ENCODE measurements at places on chromosomes 16 and 17.

GRCh38 chr17:50218071-50218759 lies 16.8 kb upstream of the COL1A1 start:
- no peak for DNase-seq

DNA sequence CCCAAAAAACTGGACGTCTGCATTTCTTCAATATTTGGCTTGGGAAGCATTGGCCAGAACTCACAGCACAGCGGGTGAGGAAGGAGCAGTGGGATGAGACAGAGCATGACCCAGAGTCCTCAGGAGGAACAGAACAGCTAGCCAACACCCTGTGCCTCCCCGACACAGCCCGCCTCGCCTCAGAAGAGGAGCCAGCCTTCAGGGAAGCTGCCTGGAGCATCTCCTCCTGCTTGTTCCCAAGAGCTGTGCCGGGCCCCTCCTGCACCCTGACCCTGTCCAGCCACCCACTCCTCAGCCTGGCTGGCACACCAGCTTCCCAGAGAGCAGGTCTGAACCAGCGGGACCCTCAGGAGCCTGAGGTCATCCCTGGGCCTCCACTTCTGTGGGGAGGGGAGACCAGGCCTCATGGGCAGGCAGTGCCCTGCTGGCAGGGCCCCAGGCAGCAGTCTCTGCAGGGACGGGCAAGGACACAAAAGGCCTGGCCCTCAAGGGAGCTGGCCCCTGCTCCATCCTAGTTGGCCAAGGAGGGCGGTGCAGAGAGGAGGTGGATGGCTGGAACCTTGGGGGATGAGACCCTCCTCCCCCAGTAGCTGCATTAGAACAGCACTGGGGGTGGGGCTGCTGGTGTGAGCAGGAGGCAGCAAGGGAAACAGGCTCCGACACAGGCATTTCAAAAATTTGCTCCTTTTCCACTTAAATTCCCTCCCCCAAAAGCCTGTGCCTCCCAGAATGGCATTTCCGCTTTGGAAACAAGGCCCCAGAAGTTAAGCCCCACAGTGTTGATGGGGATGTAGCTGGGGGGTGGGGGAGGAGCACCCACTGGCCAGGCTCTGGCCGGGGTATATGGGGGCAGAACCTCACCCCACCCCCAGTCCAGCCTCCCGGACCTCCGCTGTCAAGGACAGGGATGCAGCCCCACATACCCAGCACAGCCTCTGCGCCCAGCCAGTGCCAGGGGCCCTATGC lies 1.8 kb upstream of the BCAR1 start:
- DNase-seq = no peak

GRCh38 chr16:57745768-57746167 lies 10.2 kb downstream of the KATNB1 start:
- DNase-seq = no peak

- DNase-seq = no peak
Observed at GRCh38 chr17:83062818-83063671, 16.4 kb upstream of the METRNL start.

- DNase-seq = no peak
Observed at GRCh38 chr17:13244513-13244912, 226.7 kb upstream of the ELAC2 start.

DNA sequence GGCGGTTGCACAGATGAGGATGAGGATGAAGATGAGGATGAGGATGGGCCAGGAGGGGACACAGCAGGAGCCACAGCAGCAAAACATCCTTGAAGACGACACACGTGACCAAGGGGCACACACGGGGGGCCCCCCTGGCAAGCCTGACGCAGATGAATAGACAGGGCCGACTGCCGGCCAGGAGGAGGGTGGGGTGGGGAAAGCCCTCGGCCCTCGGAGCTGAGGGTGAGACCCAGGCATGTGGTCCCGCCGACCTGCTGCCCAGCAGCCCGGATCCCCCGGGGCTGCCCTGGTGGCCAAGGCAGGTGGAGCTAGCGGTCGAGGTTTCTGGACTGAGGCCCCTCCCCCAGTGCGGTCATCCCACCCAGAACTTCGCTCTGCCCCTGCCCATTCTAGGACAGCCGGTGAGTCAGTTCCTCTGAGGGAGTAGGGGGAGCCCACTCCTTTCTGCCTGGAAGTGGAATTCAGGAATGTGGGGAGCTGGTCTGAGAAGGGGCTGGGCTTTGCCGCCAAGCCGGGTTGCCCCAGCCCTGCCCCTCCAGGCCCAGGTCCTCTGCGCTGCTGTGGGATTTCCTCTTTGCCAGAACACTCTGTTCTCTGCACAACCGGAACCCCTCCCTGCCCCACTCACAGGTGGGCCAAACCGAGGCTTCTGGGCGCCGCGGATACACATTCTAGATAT lies 9.9 kb downstream of the CYGB start:
- no peak for DNase-seq

DNA sequence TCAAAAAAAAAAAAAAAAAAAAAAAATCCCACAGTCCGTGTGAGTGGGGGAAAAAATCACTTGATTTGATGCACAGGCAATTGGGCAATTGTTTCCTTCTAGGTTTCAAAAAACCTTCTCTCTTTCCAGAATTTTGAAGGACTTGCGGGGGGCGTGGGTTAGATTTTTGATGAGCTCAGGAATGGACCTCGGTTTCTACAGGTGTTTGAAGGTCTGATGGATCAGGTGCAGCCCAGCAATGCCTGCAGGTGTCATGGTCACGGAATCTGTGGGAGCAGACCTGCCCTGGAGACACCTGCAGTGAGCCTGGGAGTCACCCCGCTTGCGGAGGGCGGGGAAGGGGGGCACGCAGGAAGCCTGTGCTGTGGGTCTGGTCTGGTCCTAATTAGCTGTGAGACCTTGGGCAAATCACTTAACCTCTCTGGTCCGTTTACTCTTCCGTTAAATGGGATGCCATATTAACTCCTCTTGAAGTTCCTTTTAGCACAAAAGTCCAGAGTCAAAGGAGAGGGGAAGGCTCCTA lies 174.2 kb downstream of the IRF8 start:
- no peak for DNase-seq

- DNase-seq = no peak
Observed at GRCh38 chr17:74861662-74862107, 2.0 kb upstream of the GRIN2C start.

DNA sequence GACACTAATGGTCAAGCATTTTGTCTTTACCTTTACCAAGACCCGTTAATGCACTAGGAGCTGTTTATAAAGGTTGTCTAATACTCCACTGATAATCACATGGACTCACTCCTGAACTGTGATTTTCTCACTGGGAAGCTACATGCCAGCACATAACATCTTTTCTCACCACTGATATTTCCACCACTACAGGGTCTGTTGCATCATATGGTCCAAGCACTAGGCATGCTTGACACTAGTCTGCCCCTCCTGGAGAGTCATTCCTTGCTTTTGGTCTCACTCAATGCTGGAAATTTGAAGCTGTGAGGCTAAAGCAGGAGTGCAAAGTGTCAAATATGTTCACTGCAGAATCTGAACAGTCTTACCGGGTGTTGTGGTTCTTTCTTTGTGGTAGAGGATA lies 1576.8 kb downstream of the CDH8 start:
- DNase-seq = no peak

GRCh38 chr16:75181630-75182029 lies 25.3 kb downstream of the CTRB2 start:
- DNase-seq = no peak

DNA sequence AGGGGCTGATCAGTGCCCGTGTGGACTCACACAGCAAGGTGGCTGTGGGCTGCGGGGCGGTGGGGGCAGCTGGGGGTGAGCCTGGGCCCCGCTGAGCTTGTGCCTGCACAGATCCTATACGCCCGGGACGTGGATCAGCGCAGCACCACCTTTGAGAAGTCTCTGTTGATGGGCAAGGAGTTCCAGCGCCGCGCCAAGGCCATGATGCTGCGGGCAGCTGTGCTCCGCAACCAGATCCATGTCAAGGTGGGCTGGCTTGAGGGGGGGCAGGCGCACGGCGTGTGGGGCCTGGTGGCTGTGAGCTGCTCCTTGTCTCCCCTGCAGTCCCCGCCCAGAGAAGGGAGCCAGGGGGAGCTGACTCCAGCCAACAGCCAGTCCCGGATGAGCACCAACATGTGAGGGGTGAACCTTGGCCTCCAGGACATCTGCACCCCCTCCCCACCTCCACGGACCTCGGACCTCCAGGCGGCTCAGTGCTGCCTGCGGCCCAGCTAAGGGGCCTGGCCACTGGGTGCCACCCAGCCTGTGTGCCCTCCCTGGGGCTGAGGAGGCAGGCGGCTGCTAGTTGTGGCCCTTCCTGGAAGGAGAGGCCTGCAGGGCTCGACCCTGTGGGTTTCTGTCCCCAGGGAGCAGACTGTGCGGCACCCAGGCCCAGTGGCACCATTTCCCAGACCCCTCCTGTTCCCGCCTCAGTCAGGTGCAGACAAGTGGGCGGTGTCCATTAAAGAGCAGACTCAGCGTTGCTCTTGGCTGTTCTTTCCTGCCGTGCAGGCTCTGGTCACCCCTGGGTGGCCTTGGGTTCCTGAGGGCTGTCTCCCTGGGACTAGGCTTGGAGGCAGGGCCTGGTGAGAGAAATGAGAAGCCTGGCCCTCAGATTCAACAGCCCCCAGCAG lies 5.3 kb downstream of the GPS1 start:
- no peak for DNase-seq

DNA sequence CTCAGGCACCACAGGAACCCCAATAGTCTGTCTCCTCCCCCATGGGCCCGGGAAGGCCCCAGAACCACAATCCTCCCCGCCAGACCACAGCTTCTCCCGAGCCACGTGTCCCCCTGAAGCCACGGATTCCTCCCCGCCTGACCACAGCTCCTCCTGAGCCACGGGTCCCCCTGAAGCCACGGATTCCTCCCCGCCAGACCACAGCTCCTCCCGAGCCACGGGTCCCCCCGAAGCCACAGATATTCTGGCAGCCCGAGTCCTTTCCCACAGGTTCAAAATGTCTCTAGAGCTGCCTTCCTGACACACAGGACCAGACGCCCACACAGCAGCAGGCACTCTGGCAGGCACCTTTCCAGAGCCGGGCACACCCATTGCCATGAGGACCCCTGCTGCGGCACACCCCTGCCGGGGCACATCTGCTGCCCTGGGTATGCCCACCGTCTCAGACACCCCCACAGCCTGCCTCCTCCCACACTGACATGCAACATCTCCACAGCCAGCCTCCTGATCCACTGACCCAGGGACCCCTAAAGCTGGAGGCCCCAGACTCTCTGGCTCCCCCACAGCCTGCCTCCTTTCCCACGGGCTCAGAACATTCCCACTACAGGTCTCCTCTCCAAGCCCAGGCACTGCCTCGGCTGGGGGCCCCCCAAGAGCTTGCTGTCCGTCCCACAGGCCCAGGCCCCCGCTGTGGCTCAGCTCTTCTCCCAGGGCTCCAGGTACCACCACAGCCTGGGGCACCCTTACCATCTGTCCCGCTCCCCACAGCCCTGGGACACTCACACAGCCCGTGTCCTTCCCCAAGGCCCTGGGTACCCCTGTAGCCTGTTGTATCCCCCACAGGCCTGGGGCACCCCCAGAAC lies 2.2 kb downstream of the KIAA0753 start:
- DNase-seq = no peak

DNA sequence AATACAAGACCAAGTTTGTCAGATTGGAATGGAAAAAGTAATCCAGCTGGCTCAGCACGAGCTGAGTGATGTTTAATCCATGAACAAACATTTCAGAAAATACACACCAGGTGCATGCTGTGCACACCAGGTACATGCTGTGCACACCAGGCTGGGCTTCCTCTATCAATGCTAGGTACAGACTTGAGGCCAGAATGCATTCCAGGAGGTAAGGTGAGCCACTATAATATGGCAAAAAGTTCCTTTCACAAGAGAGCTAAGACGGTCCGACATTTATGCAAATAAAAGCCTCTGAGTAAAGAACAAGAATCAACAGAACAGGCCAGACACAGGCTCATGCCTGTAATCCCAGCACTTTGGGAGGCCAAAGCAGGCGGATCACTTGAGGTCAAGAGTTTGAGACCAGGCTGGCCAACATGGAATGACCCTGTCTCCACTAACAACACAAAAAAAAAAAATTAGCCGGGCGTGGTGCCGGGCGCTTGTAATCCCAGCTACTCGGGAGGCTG lies 128.2 kb downstream of the ZNF778 start:
- DNase-seq = peak; percentile 48

- DNase-seq = no peak
Observed at GRCh38 chr16:57700781-57701551, 6.4 kb downstream of the DRC7 start.

All from NCI-H510A (cell line).